ENCODE measurements at places on chromosomes 3 and 15.

- DNase-seq, result no peak
Observed at GRCh38 chr3:14663396-14664135, 11.4 kb upstream of the C3orf20 start.

DNA sequence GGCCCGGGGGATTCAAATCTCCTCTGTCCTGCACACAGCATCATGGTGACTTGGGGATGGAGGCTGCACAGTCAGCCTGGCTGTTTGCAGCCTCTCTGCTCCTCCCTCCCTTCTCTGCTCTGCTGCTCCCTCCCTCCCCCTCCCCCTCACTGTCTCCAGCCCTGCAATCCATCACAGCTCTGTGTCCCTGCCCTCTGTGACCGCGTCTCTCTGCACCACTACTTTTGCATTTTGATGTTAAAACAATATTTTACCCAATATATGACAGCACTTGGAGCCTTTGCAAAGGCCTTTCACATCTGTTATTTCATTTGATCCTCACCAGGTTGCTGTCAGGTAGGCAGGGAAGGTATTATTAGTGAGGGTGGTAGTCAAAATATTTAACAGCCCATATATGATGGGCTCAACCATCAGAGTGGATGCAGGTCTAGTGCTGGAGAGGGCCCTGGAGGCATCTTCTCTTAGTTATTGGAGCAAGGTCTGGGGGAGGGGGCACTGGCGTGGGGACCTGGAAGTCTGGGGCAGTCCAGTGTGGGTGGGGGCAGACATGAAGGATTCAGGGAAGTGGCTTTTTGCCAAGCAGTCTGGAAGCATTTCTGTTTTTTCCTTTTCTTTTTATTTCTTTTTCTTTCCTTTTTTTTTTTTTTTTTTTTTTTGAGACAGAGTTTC lies 16.3 kb upstream of the VPS8 start:
- no peak for DNase-seq

GRCh38 chr3:142356818-142357217 lies 91.0 kb downstream of the XRN1 start:
- no peak for DNase-seq

- DNase-seq, result no peak
Observed at GRCh38 chr3:82311901-82312300, 550.5 kb upstream of the GBE1 start.

DNA sequence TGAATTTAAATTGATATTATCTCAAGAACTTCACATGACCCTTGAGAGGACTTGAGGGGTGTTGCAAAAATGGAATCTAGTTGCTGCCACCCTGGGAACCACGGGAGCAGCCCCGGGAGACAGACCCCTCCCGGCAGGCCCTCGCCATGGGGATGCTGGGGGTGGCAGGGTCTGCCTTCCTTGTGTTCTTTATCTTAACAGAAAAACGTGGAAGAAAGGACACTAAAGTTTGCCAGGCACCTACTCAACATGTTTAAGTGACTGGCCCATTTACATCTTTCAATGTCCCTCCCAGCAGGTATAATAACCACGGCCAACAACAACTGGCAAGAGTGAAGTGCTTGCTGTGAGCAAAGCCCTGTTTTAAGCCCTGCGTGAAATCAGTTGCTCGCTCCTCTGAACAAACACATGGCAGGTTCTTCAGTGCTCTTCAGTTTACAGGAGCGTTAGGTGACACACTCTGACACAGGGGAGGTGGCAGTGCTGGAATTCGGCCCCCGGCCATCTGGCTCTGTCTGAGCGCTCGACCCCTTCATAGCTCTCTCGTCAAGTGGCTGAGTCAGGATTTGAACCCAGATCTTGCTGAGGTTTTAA lies 112.5 kb downstream of the ASB7 start:
- DNase-seq, result no peak

DNA sequence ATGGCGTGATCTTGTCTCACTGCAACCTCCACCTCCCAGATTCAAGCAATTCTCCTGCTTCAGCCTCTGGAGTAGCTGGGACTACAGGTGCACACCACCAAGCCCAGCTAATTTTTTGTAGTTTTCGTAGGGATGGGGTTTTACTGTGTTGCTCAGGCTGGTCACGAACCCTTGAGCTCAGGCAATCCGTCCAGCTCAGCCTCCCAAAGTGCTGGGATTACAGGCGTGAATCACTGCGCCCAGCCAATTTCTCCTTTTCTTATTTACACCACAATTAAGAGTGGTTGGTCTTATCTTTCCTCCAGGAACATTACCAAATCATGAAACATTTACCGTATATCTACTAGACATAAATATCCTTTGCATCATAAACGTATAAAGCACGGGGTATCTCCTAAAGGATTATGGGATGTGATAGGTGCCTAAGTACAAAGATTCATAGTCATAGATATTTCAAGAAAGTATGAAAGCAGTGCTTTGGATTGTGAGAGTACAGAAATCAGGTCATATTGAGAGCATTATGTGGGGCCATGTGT lies 194.5 kb downstream of the RBMS3 start:
- DNase-seq, result no peak

GRCh38 chr3:5231074-5231473 lies 43.6 kb downstream of the EDEM1 start:
- no peak for DNase-seq

DNA sequence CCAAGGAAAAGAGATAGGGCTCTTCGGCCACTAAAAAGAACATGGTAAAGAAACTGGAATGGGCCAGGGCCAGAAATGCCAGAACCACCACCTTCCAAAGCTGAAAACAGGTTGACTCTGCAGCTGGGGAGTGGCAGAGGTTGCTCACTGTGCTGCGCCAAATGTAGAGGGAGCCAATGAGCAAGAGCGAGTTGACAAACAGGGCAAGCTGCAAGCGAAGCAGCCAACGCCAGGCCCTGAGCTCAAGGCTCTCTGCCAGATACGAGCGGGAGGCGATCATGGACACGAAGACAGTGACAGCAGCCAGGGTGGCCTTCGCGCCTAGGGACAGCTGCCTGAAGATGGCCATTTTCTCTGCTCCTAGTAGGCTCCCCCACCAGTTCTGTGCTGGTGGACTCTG lies 3.1 kb downstream of the GLB1 start:
- no peak for DNase-seq

GRCh38 chr3:170076715-170077238 lies 39.0 kb downstream of the GPR160 start:
- no peak for DNase-seq

- DNase-seq, result peak; percentile 2
Observed at GRCh38 chr15:73052653-73053397, 562 bp downstream of the NEO1 start.

GRCh38 chr15:93243573-93243972 lies 154.6 kb upstream of the RGMA start:
- DNase-seq, result no peak

DNA sequence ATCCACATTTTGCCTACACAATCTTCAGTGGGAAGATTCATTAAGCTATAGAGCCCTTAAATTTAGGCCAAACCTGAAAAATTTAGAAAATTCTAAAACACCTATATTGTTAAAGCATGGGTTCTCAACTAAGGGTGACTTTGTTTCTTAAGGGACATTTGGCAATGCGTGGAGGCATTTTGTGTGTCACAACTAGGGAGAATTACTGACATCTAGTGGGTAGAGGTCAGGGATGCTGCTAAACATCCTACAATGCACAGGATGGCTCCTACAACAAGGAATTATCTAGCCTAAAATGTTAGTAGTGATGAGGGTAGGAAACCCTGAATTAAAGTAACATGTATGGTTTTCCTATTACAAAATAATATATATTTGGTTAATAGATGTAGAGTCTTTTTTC lies 55.8 kb downstream of the TBC1D5 start:
- no peak for DNase-seq

DNA sequence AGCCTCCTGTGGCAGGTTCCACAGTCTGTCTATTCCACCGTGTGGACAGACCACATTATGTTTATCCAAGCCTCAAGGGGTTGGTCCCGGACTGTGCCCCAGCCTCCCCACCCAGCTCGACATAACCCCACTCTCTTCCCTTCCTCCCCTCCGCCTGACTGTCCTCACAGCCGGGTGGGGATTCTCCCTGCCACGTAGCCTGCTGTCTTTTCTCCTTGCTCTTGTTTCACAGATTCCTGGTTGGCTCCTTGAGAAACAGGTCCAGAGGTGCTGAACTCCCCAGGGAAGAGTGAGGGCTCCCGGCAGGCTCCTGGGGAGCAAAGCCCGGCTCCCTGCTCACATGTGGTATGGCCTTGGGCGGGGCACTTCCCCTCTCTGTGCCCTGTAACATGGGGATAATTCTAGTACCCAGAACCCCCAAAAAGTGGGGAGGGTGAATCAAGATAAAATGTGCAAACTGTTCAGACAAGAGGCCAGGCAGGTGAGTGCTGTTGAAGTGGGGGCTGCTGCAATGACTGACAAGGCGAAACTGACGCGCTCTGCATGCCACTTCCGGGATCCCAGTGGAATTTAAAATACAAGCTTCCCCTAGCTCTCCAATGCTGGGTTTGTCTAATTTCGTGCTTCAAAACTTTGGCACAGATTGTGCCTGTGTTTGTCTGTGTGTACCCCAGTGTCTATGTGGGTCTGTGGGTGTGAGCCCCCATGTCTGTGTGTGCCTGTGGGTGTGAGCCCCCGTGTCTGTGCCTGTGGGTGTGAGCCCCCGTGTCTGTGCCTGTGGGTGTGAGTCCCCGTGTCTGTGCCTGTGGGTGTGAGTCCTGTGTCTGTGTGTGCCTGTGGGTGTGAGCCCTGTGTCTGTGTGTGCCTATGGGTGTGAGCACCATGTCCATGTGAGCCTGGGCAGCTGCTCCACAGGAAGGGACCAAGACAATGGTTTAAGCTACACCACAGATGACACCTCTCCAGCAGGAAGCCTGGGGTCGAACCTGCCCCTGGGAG lies 160.6 kb upstream of the IQSEC1 start:
- DNase-seq, result no peak

GRCh38 chr3:14820156-14820555 lies 1.4 kb downstream of the FGD5 start:
- no peak for DNase-seq

DNA sequence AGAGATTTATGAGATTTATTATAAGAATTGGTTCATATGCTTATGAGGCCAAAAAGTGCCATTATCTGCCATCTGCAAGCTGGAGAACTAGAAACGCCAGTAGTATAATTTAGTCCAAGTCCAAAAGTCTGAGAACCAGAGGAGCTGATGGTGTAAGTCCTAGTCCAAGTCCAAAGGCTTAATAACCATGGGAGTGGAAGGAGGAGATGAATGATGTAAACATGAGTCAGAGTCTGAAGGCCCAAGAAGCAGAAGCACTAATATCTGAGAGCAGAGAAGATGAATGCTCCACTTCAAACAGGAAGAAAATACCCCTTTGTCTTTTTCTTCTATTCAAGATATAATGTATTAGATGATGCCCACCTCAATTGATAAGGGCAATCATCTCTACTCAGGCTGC lies 185.7 kb downstream of the CGGBP1 start:
- no peak for DNase-seq

- DNase-seq, result no peak
Observed at GRCh38 chr15:99098426-99098825, 6.5 kb upstream of the SYNM start.

- no peak for DNase-seq
Observed at GRCh38 chr15:79381593-79381992, 50.5 kb upstream of the MINAR1 start.

DNA sequence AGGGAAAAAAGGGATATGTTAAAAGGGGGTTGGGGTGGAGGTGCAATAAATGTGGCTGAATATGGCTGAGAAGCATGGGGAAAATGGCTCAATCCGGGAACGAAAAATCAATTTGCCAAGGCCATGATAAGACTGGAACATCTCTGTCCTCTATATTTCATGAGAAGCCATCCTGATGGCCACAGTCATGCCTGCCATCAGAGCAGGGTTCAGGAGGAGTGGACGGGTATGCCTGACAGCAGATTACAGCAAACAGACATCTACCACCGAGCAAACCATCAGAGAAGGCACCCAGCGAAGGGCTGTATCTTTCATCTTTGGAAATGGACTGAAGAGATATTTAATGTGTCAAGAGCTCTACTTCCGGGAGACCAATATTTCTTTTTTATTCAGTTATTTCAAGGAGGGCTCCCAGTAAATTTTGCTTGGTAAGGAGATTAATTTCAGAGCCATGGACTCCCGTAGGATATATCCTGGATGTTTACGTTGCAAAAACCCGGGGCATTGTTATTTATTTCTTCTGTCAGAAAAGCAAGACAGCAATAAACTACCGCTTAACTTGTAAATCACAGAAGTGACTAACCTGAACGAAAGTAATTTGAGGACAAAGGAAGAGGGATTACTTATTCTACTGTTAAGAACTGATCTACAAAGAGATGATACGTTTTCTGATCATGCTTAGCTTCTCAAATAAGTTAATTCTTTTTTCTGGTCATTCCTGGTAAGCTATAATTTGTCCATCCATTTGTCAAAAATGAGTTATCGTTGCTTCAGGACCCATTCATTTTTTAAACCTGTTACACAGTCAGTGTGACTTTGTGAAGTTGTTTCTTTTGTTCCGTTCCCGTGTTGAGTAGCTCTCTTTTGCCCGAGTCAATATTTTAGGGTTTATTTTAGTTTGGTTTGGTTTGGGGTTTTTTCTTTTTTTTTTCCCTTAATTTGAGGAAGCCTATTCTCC lies 80.6 kb upstream of the CHD2 start:
- no peak for DNase-seq

DNA sequence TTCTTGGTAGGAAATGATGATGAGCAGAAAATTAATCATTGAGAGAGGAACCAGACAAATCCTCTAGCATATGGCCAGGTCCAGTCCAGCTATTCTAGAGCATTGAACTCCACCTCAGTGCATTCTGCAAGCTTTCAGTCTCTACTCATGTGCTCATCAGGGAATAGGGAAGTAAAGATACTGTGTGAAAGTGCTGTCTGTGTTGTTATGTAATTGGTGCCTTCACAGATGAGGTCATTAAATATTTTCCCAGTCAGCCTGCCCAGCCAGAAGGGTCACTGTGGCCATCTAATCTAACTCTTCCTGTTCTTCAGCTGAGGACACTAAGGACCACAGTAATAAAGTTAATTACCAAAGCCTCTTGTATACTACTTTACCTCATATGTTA lies 28.2 kb downstream of the C3orf62 start:
- DNase-seq, result no peak

DNA sequence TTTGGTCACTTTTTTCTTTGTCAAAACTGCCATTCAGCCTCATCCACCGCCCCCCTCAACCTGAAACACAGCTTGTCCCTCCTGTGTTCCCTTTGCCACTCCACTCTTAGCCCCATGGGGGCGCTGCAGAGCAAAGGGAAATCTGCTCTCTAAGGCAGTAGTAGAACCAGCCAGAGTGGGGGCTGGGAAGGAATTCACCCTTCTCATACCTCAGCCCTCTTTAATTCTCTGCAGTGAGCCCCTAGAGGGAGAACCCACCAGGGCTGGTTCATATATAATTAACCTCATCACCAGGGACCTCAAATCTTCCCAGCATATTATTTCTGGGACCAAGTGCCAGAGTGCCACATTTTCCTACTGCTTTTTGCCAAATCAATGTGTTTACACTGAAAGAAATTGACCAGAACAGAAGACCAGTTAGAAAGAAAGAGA lies 2.8 kb upstream of the BCL6 start:
- peak; percentile 79 for DNase-seq

DNA sequence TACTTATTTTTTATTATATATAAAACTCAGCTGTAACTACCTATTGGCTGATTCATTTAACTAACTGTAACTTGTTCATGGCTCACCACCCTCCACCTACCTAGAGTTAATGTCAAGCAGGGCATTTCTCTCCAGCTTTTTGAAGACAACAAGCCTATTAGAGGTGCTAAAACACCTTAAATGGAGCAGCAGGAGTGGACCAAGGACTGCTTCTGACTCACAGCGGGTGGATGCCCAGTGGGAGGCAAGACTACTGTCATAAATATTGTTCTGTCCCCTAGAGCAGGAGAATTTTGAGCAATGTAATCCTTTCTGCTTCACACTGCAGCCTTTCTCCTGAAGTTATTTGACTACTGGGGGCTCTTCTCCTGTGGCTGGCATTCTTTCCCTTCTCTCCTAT lies 146.9 kb downstream of the CLSTN2 start:
- no peak for DNase-seq

- peak; percentile 44 for DNase-seq
Observed at GRCh38 chr3:177057768-177058167, 139.5 kb downstream of the TBL1XR1 start.
